Esophagus muscularis mucosa (tissue), 4 donors: ENCODE measurements at places on chromosomes 12 and 14. TPM values are rescaled to one million over a fixed set of nuclear protein-coding genes. Genes with fewer than 3 reads are reported as not detected.

DNA sequence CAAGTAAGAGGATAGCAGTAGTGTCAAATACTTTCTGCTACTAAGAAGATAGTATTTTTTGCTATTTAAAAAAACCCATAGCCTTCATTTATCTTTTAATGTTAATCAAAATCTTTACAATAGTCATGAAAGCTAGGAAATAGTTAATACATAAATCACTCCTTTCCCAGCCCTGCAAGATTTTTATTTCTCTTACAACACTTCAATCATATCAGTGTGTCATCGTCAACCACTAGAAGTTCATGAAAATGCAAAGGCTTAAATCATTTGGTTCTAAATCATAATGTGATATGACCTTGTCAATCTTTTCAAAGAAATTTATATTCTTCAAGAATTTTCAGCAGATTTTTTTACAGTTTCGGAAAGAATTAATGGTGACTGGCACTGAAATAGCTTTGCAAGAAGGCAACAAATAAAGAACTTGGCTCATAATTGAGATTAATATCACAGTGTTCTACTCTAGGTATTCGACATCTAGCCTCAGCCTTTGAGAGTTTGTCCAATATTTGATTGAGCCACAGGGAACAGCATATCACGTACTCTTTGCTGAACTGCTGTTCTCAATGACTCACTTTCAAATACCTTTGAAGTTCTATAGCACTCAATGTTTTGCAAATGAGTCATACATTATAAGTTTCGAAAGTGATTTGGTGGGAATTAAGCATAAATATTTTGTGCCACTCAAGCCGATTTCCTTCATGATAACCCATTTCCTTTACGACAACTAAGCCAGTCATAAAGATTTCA lies 384.0 kb upstream of the FOXG1 start:
- H3K27ac ChIP-seq = no peak overlapping the region
- no peaks in the 10 kb centered on the region for H3K4me1 ChIP-seq
- no peaks in the 10 kb centered on the region for H3K27me3 ChIP-seq
- H3K4me3 ChIP-seq = no peak overlapping the region
- DNase-seq = no peak

DNA sequence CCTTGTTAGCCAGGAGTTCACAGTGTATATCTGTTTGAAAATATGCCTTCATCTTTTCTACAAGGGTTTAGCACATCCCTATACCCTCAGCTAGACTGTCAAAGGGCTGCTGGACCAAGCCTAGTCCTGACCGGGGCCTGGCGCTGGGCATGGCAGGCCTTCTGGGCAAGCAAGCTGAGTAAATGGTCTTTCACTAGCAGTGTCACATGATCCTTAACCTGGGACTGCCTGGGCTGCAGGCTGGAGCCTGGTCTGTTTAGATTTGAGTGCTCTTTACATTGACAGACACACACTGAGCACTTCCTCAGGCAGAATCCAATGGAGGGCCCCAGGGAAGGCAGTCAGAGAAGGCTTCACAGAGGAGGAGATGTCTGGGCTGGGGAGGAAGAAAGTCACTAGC lies 6.9 kb upstream of the AVIL start:
- no peak for DNase-seq
- peaks cover 89% of the 10 kb centered on the region for H3K4me1 ChIP-seq
- H3K27ac ChIP-seq = no peak overlapping the region

GRCh38 chr14:56357428-56357827 lies 222.2 kb upstream of the TMEM260 start:
- peaks cover 12% of the 10 kb centered on the region for H3K4me1 ChIP-seq
- no peaks in the 10 kb centered on the region for H3K36me3 ChIP-seq
- no peaks in the 10 kb centered on the region for H3K27me3 ChIP-seq
- DNase-seq = no peak
- H3K4me3 ChIP-seq = no peak overlapping the region
- no peak overlapping the region for H3K27ac ChIP-seq

GRCh38 chr12:64688219-64688618 lies 71.0 kb downstream of the GNS start:
- peaks cover 37% of the 10 kb centered on the region for H3K4me1 ChIP-seq
- no peaks in the 10 kb centered on the region for H3K27me3 ChIP-seq
- DNase-seq = no peak

GRCh38 chr12:125434936-125435443 lies 369.8 kb downstream of the AACS start:
- no peaks in the 10 kb centered on the region for H3K27me3 ChIP-seq
- DNase-seq = no peak
- no peak overlapping the region for H3K27ac ChIP-seq
- no peak overlapping the region for H3K4me3 ChIP-seq
- no peaks in the 10 kb centered on the region for H3K4me1 ChIP-seq

DNA sequence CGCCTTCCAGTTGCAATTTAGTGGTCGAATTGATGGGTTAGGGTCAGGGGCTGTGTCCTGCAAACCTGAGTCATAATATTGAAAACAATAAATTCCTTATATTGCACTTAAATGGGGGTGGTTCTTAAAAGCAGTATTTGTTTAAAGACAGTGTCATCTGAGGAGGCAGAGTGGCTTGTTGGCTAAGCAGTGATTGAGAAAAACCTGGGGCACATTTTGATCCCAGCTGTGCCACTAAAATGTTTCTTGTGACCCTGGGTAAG lies 48.4 kb downstream of the FBXW8 start:
- H3K4me3 ChIP-seq = no peak overlapping the region
- H3K4me1 ChIP-seq = no peaks in the 10 kb centered on the region
- no peak overlapping the region for H3K27ac ChIP-seq
- H3K36me3 ChIP-seq = no peaks in the 10 kb centered on the region
- no peaks in the 10 kb centered on the region for H3K27me3 ChIP-seq

GRCh38 chr14:54489731-54490444 lies 1.1 kb upstream of the GMFB start:
- peak overlapping the region; percentile 75 for H3K4me3 ChIP-seq
- peak overlapping the region; percentile 95 for H3K27ac ChIP-seq
- H3K4me1 ChIP-seq = peaks cover 40% of the 10 kb centered on the region
- H3K27me3 ChIP-seq = no peaks in the 10 kb centered on the region
- no peak for DNase-seq

DNA sequence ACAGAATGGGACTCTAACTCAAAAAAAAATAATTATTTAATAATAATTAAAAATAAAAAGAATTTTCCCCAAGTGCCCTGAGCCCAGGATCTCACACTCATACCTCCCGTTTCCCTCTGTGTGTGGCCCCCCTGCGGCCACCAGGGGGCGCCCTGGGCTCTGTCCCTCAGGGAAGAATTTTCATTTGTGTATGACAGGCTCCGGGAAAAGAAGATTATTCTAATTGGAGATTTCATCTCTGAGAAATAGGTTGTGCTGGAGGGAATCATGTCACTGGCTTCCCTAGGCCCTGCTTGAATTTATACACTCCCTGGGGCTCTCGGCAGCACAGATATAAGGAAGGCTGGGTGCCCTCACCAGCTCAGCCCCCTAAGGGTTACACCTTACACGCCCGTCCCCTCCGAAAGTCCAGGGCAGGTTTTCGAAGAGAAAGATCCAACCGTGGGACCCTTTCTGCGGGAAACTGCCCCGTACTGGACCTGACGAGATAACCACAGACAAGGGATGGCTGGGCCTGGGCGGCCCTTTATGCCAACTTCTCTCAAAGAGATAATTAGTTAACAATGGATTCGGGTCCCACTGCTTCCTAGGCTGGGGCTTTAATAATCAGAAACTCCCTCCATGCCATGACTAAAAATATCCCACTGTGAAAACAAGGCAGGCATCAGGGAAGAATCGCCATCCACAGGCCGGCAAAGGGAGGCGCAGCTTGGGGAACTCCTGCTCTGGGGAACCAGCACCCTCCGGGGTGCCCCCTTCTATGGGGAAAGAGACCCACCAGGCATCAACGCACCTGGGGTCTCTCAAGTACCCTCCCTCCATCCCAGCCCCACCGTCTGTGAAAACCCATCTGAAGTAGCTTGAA lies 80.7 kb downstream of the KDM2B start:
- peak; percentile 95 for DNase-seq
- peaks cover 9% of the 10 kb centered on the region for H3K4me1 ChIP-seq
- H3K27ac ChIP-seq = peak overlapping the region; percentile 71
- no peaks in the 10 kb centered on the region for H3K27me3 ChIP-seq

- H3K27me3 ChIP-seq = no peaks in the 10 kb centered on the region
- DNase-seq = no peak
- peak overlapping the region; percentile 79 for H3K27ac ChIP-seq
- H3K4me1 ChIP-seq = peaks cover 69% of the 10 kb centered on the region
- H3K4me3 ChIP-seq = no peak overlapping the region
Observed at GRCh38 chr12:80032946-80033345, 66.4 kb upstream of the OTOGL start.

GRCh38 chr12:19423166-19423930 lies 15.9 kb upstream of the AEBP2 start:
- H3K27me3 ChIP-seq = no peaks in the 10 kb centered on the region
- no peak for DNase-seq
- H3K27ac ChIP-seq = no peak overlapping the region
- H3K4me1 ChIP-seq = no peaks in the 10 kb centered on the region
- H3K4me3 ChIP-seq = no peak overlapping the region
- no peaks in the 10 kb centered on the region for H3K36me3 ChIP-seq

OAS1 gene
- 9.9 TPM for total RNA-seq

SSTR1 gene
- 0.97 TPM for total RNA-seq

FERMT2 gene
- total RNA-seq = 354 TPM

LRRC43 gene
- total RNA-seq = 2.5 TPM

PAPLN gene
- 12.0 TPM for total RNA-seq

HCAR3 gene
- total RNA-seq = not detected

TBX5 gene
- 20.4 TPM for total RNA-seq

CLEC9A gene
- 0.17 TPM for total RNA-seq

TRHDE gene
- total RNA-seq = 0.84 TPM

RNF212B gene
- 0.33 TPM for total RNA-seq

DTX1 gene
- 3.7 TPM for total RNA-seq

FCF1 gene
- 19.1 TPM for total RNA-seq

PLEKHD1 gene
- not detected for total RNA-seq

ASCL1 gene
- total RNA-seq = 0.17 TPM
